ENCODE measurements at places on chromosomes 13 and 19.
A peak's percentile ranks its signal among the peaks of the same experiment; 100 is the strongest.

GRCh38 chr19:51565583-51565982 lies 5.5 kb upstream of the ZNF175 start:
- no peak for DNase-seq

DNA sequence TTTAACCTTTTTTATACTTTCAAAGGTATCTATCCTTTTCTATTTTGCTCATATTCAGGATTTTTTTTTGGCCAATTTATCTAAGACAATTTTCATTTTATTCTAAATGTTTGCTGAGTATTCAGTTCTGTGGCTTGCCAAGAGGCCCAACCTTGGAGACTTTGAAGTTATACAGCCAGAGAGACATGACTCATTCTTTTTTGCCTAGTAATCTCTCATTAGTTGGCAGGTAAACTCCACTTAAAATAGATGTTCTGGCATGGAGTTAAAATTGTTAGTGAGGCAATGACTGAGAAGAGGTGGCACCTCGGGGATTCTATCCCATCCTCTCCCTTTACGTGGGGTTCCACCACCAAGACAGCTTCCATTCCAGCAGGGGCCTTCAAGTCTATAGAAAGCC lies 213.8 kb downstream of the KCTD12 start:
- peak; percentile 61 for DNase-seq

- DNase-seq, result no peak
These were observed 740.1 kb downstream of the UQCRFS1 start for GRCh38 chr19:28472843-28473242.

DNA sequence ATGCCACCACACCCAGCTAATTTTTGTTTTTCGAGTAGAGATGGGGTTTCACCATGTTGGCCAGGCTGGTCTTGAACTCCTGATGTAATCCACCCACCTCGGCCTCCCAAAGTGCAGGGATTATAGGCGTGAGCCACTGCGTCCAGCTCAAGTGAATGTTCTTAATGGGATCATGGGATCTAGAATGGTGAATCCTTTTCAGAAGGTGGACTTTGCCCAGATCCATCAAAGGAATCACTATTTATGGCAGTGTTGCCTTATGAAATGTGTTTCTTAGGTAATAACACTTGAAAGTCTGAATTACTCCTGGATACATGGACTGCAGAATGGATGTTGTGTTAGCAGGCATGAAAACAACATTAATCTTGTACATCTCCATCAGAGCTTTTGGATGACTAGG lies 20.3 kb downstream of the ARHGAP35 start:
- no peak for DNase-seq

- peak; percentile 38 for DNase-seq
These were observed 375 bp downstream of the ANKRD10 start for GRCh38 chr13:110914331-110915056.

DNA sequence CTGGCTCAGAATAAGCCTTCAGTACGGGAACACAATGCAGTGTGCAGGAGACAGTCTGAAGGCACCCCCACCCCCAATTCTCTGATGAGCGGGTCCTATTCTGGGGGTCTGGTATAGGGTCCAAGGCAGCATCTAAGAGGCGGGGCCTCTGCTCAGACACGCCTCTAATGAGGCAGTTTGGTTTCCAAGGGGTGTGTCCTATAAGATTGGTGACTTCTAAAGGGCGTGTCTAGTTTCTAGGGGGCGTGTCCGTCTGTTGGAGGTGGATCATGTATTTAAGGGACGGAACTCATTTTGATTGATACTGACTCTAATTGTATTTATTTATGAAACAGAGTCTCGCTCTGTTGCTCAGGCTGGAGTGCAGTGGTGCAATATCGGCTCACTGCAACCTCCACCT lies 8.7 kb downstream of the FIZ1 start:
- DNase-seq, result no peak

DNA sequence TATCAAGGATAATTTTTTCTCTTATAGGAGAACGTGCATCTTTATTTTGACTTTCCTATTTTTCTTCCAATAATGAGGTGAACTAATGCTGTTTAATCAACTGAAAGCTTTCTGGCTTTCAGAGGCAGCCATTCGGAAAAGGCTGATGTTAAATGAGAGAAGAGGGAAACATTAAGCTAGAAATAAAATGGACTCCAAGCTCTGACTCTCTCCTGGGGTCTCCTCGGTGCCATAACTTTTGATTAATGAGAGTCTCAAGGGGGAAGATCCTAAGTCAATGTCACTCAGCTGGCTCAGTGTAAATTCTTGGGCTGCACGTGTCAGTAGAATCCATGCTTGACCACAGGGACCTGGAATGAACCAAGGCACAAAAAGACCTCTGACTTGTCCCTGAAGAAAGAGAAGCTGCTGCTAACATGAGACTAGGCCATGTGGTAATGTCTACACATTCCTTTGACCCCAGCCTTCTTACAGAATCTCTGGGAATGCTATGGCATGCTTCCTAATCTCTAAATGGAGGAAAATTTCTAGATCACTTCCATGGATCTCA lies 152.2 kb upstream of the RFC3 start:
- no peak for DNase-seq

DNA sequence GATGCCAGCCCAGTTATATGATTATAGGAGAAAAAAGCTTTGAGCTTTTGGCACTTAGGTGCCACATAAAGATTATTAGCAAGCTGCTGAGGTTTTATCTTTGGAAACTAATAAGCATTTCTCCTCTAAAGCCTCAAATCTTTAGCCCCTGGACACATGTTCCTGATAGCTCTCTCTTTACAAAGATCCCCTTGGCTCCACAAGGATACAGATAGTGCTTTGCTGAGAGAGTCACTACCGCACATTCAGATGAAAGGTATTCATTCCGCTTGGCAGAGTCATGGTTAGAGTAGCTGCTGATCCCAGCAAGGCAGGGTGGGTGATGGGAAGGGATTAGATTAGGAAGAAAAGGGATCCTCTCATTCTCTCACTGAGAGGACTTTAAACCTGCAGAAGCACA lies 28.2 kb upstream of the PSG7 start:
- peak; percentile 71 for DNase-seq

- DNase-seq, result no peak
These were observed 20.4 kb upstream of the GNA15 start for GRCh38 chr19:3115411-3115810.

- DNase-seq, result no peak
These were observed 2494.2 kb upstream of the PCDH20 start for GRCh38 chr13:63909726-63910375.

GRCh38 chr13:48038761-48039160 lies 1.2 kb downstream of the NUDT15 start:
- peak; percentile 33 for DNase-seq

- no peak for DNase-seq
These were observed 27.3 kb downstream of the DNMT1 start for GRCh38 chr19:10167459-10167858.

- no peak for DNase-seq
These were observed 146.9 kb downstream of the LMO7 start for GRCh38 chr13:75782985-75783384.

DNA sequence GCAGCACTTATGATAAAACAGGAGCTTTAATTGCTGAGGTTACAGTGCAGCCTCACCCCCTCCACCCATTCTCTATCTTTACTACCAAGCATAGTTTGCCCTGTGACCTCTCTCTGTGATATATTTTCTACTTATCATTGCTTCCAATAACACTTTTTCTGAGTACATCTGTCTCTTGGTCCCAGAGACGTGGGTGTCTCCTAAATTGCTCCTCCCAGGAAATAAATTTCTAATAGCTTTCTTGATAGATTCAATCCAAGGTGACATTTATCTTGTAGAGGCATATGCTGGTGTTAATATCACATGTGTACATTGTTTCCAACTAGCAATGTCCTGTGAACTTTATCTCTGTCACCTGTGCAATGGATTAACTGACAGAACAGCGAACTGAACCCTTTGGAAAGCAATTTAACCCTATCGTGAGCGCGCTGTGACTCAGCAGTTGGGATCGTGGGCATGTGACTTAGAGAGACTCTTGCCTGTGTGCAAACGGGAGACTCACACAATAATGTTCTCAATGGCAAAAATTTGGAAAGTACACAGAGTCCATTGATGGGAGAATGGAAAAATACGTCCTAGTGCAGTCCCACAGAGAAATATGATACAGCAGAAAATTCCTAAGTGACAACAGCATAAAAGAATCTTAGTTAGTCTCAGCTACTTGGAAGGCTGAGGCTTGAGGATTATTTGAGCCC lies 7.0 kb upstream of the MAP2K2 start:
- DNase-seq, result peak; percentile 69

DNA sequence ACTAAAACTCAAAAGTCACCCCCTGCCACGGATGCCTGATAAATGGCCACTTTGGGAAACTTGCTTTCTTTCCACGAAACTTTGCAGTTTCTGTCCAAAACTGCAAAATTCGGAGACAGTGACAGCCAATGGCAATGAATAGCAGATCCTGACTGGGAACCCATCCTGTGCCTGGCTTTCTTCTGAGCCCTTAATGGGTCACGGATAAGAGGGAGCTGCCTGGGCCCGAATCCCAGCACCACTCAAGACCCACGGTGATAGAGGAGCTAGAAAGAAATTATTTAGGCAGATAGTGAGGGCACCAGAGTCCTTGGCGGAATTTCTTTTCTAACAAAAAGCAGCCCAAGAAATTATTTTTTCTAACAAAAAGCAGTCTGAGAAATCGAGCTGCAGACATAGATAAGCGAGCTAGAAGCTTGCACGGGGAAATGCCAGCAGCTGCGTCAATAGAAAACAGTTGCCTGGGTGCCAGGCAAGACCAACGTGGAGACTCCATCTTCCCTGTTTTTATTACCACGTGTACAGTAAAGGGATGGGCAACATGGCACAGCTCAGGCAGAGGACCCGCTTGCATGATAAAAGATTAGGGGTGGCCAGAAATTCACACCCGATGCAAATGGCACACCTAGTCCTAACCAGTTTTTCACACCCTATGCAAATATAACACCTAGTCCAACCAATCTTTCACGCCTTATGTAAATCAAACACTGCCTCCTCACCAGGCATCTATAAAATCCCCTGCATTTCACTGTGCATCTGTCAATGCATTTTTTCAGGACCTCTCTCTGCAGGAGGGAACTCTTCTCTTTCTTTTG lies 7.1 kb upstream of the HSH2D start:
- no peak for DNase-seq

- DNase-seq, result no peak
These were observed 595.5 kb downstream of the SLITRK1 start for GRCh38 chr13:83286737-83287136.

- DNase-seq, result no peak
These were observed 1.9 kb downstream of the PLIN4 start for GRCh38 chr19:4516199-4516938.

- no peak for DNase-seq
These were observed 61.1 kb downstream of the MIPEP start for GRCh38 chr13:23828086-23828485.

GRCh38 chr13:77696006-77696878 lies 1.2 kb upstream of the SLAIN1 start:
- no peak for DNase-seq

DNA sequence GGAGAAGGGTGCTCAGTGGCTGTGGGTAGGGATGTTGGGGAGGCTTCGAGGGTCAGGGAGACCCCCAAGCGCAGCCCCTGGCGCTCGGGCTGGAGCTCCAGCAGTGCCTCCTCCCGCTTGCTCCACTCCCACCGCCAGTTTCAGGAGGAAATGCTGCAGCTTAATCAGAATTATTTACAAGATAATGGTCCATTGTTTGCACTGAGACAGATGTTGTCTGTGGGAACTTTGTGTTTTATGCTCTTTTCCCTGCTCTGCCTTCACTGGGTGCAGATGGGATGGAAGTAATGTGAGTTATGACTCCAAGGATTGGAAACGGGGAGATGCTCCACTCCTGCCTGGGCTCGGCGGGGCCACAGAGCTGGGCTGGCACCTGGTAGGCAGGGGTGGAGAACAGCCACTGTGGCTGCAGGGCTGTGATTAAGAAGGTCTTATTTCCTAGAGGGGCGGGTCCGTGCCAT lies 192.4 kb downstream of the ZNF536 start:
- no peak for DNase-seq

GRCh38 chr13:23870356-23871140 lies 18.7 kb downstream of the MIPEP start:
- DNase-seq, result no peak

DNA sequence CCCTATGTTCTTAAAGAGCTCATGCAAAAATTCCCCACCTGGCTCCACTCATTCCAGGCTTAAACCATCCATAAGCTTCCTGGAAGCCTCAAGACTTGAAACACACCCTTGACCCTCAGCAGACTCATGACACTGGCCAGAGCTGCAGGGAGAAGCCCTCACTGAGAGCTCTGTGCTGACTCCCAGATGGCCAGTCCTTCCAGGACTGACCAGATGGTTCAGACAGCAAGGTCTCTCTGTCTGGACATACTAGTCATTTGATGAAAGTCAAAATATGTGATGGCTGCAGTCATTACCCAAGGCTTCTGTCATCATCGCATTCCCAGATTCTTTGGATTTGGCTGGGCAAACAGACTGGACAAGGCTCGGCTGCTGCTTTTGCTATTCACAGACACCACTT lies 397.4 kb downstream of the FOXO1 start:
- no peak for DNase-seq

- no peak for DNase-seq
These were observed 3.1 kb downstream of the LILRB1 start for GRCh38 chr19:54633401-54633800.

GRCh38 chr13:52652980-52653303 lies 306 bp downstream of the SUGT1 start:
- DNase-seq, result no peak

- DNase-seq, result no peak
These were observed 92.8 kb downstream of the SHISA2 start for GRCh38 chr13:25958986-25959385.

DNA sequence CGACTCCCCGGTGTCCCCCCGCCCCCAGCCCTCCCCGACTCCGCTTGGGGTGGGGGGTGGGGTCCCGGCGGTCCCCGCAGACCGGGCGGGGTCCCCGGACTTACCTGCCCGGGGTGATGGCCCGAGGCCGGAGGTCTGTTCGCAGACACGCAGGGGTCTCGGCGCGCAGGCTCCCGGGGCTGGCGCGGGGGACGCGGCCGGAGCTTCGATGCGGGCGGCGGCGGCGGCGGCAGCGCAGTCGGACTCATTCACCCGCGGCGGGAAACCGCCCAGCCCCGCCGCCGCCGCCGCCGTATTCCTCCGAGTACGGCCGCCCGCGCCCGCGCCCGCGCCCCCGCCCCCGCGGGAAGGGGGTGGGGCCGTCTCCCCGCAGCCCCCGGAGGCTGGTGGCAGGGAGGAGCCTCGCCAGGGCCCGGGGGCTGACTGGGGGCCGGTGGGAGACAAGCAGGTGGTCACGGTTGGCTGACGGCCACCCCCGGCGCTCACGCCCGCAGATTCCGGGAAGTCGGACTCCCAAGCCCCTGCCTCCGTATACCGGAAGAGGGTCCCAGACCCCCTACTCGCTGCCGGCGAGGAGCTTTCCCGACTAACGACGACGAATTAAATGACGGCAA lies at the start of gene C2CD4C:
C2CD4C (minus strand) TSS at position 246 of the 614 bp plus-strand sequence. CDS start 786 bp downstream, outside the sequence.
- no peak for DNase-seq

GRCh38 chr13:73551736-73552135 lies 492.9 kb downstream of the KLF5 start:
- no peak for DNase-seq

GRCh38 chr13:108120856-108121255 lies 94.5 kb downstream of the LIG4 start:
- DNase-seq, result no peak

DNA sequence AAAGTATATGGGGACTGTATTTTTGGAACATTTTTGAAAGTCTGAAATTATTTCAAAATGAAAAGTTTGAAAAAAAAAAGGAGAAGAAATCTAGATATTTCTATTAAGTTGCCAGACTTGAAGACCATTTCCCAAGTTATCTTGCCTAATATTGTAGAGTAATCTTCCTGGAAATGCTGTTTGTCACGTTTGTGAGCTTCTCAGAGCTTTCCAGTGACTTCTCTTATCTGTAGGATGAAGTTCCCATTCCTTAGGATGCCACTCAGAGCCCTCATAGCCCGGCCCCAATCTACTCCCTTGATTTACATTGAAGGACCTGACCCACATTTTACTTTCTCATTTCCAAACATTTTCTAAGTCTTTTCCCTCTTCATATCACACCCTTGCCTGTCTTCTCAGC lies 23.6 kb downstream of the CEACAM8 start:
- no peak for DNase-seq

Measured in foreskin keratinocyte (primary cell).